Gastrocnemius medialis (tissue), 4 donors: ENCODE measurements at places on chromosomes 5 and 9.

DNA sequence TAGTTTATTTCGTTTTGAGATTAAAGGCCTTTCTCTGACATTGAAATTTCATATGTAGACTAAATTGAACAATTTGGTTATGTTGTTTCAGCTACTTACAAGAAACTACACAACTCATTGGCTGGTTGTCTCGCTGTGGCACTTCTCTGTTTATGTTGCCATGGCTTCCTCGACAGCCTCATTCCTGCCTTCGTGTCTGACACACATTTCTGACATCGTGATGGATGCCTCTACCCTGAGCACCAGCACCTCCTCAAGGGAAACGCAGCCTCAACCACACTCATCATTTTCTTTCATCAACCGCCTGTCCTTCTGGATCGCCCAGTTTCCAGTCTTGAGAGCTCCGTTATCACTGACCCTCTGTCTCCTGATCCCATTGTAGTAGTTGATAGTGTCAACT is 562.8 kb downstream of the PDE4D start:
- no peak for DNase-seq

DNA sequence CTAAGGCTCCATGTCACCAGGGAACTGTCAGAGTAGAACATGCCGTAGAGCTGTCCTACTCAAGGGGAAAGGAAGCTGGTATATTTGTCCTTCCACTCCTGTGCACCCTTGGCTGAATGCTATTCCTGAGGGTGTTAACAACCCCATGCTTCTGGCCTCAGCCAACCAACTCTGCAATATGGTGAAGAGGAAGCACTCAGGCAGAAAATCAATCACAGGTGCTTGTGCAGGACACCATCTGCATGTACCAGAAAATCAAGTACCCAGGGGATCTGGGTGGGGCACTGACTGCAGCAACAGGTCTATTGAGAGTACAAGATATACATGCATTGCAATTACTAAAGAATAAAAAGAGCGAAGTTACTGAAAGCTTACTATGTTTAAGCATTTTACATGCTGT is 51.4 kb upstream of the NEK6 start:
- DNase-seq, result no peak

DNA sequence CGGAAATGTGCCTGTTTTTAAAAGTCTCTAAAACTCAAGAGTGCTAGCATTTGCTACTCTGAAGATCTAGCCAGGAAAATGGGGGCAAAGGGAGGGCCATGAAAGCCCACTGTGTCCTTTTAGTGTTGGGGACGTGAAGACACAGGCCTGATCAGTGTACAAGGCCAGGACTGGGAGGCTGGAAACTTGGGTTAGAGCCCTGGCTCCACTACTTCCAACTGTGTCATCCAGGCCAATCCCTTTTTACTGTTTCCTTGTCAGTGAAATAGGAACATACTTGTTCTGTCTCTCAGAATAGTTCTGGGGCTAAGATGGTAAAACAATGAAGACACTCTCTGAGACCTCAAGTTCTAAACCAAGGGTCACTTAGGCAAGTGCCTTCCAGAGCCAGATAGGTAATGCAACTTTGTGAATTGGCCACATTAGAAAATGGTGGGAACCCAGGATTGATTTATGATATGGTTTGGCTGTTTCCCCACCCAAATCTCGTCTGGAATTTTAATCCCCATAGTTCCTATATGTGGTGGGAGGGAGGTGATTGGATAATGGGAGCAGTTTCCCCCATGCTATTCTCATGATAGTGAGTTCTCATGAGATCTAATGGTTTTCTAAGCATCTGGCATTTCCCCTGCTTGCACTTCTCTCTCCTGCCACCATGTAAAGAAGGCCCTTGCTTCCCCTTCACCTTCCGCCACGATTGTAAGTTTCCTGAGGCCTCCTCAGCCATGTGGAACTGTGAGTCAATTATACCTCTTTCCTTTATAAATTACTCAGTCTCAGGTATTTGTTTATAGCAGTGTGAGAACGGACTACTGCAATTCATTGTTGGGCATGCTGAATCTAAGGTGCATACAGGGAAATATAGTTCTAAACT is 30.4 kb upstream of the B4GALT1 start:
- DNase-seq, result no peak

DNA sequence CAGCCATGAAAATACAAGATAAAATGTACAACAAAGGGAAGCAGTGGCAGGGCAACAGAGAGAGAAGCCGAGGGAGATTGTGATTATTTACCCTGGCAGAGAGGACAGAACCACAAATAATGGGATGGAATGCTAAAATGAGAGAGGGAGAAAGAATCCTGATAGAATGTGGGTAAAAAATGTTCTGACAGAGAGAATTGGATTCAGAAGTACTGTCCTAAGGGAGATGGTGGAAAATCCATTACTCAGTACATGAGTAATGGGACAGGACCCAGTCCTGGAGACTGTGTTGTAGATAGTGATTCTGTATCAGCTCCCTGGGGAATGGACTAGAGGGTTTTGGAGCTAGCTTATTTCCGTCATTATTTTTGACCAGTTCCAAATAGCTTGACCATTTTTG is 831.5 kb downstream of the MAT2B start:
- DNase-seq, result no peak

DNA sequence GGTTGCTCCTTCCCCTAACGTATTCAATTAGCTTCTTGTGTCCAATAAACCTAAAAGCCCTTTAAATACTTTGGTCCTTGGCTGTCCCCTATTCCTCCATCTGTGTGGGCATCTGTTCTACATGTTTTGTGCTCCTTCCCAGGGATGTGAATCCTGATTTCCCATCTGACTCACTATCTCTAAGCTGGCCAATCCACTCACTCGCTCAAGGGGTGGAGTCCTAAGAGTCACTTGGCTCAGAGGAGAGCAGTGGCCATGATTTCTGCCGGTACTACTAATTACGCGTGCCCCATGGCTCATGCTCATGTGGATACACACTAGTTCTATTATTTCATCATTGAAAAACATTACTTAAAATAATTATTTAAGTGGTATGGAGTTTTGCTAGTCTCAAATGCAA is 89.6 kb downstream of the TAF11L14 start:
- DNase-seq, result no peak
